GM12878 (cell line): ENCODE measurements at places on chromosomes 16 and 17. TPM values are rescaled to one million over a fixed set of nuclear protein-coding genes. Genes with fewer than 3 reads are reported as not detected.

PMM2 gene
- 52.6 and 52.7 TPM in 2 replicates for polyA plus RNA-seq

GRCh38 chr16:53031323-53031942, 21.3 kb downstream of the CHD9NB start:
- H3K4me1 ChIP-seq = no peaks in the 10 kb centered on the region
- H3K36me3 ChIP-seq = no peaks in the 10 kb centered on the region
- no peak for DNase-seq
- no peak overlapping the region for H3K27ac ChIP-seq

DNA sequence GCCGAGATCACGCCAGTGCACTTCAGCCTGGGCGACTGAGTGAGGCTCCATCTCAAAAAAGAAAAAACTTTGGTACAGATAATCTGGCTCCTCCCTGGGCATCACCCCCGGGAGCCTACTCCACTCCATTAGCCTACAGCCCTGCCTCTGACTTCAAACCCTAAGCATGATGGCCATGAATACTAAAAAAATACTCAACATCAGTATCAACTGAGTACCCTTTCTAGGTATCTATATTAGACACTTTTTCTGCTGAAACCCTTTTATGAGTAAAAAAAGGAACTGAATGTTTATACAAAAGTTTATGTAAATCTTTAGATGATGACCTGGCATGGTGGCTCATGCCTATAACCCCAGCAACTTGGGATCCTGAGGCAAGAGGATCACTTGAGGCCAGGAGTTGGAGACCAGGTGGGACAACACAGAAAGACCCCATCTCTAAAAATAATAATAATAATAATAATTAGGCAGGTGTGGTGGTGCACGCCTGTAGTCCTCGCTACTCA, 6.9 kb downstream of the RDM1 start:
- H3K36me3 ChIP-seq = no peaks in the 10 kb centered on the region
- DNase-seq = no peak
- no peaks in the 10 kb centered on the region for H3K4me1 ChIP-seq
- H3K27ac ChIP-seq = no peak overlapping the region

DNA sequence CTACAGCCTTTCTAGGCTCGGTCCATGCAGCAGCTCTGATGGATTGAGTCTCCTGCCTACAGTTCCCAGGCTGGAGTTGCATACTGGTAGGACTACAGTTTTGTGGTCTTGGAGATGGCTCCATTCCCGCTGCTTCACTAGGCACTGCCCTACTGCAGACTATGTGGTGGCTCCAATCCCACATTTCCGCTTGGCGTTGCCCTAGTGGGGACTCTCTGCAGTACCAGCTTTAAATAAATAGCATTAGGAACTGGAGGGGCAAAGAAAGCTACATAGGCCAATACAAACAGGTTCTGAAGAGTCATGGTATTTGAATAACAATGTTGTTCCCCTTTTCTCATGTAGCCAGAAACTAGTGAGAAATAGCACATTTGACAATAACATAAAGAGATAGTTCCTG, 5.4 kb upstream of the GOSR2 start:
- H3K4me1 ChIP-seq = no peaks in the 10 kb centered on the region
- H3K27me3 ChIP-seq = no peaks in the 10 kb centered on the region
- H3K4me3 ChIP-seq = no peak overlapping the region
- H3K27ac ChIP-seq = no peak overlapping the region

- H3K36me3 ChIP-seq = no peaks in the 10 kb centered on the region
- DNase-seq = no peak
- H3K27me3 ChIP-seq = no peaks in the 10 kb centered on the region
- H3K4me1 ChIP-seq = no peaks in the 10 kb centered on the region
Measured at GRCh38 chr16:51544851-51545467, 393.9 kb upstream of the SALL1 start.

DNA sequence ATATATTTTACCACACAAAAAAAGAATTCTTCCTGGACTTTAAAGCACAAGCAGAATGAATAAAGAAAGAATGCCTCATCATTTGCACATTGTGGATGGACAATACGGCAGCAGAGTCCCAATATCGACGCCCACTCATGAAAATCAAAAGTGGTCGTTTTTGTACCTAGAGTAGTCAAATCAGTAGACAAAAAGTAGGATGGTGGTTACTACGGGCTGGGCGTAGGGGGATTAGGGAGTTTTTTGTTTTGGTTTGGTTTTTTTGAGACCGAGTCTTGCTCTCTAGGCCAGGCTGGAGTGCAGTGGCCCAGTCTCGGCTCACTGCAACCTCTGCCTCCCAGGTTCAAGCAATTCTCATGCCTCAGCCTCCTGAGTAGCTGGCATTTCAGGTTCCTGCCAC, 8.6 kb upstream of the CENPV start:
- H3K27me3 ChIP-seq = no peaks in the 10 kb centered on the region
- no peak overlapping the region for H3K27ac ChIP-seq
- H3K36me3 ChIP-seq = no peaks in the 10 kb centered on the region

DNA sequence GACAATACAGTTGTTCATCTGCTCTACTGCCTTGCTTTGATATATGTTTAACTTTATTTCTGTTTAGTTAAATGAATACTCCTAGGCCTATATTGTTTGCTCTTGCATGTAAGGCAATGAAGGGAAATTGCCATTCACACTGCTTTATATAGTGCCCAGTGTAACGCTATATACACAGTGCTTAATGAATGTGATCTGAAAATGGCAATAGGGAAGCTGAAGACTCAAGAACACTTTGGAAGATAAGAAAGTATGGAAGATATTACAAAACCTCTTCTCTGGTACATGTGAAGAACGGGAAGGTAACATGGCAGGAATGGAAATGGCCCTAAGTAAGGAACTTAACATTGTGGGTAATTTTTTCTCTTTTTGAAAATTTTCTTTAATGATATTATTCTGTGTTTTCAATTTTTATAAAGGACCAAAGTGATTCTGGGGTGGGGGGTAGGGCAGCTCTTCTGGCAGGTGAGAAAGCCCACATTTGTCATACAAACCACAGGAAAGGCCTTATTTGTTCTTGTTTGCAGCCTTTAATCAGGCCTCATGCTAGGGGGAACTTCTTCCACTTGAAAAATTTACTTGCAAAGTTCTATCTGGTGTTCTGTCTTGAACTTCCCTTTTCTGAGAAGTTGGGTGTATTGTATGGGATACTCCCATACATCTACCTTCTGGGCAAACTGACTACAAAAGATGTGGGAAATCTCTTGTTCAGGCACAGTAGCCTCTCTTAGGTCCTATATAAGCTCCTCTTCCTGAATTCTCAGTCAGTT, 100.8 kb upstream of the CORO6 start:
- peak; percentile 74 for DNase-seq
- H3K4me1 ChIP-seq = peaks cover 59% of the 10 kb centered on the region
- H3K4me3 ChIP-seq = no peak overlapping the region
- H3K36me3 ChIP-seq = no peaks in the 10 kb centered on the region
